Stimulated activated CD4-positive, alpha-beta T cell treated with anti-CD3 and anti-CD28 coated beads, Interleukin-15, amount 100 ng/mL, for 1 hour (primary cell): ENCODE measurements at places on chromosomes 2 and 18.

GRCh38 chr2:46829231-46829995, 86.2 kb downstream of the MCFD2 start:
- DNase-seq: no peak

DNA sequence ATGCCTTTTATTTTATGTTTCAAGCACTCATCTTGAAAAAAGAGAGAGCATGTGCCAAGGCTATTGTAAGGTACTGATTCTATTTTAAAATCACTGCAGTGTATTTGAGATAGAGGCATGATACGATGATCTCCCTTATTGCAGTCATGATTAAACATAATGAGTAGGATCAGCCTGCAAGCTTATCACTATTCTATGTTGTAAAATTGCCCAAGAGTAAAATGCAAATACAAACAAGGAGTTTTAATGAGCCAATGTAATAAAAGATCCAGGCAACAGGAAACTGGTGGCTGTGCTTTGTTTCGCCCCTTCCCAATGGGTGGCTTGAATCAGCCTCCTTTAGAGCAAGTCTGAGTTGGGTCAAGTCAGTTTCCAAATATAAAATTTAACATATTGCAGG, 116.4 kb upstream of the RBMS1 start:
- no peak for DNase-seq

DNA sequence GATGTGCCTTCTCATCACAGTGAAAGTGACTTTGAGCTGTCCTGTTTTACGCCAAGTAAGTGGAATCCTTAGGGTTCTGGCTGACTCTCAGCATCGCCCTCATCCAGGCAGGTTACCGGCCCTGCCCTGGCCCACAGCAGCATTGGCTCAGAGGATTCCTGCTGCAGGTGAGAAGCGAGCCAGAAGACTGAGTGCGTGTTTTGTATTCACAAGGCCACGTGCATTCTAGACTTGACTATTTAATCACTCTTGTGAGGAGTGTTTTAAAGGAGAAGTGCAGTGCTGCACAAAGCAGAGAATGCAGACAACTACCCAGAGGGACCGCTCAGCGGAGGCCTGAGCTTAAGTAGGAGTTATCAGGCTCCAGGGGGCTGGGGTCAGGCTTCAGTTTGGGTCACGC, 48.3 kb downstream of the LAMA3 start:
- no peak for DNase-seq

DNA sequence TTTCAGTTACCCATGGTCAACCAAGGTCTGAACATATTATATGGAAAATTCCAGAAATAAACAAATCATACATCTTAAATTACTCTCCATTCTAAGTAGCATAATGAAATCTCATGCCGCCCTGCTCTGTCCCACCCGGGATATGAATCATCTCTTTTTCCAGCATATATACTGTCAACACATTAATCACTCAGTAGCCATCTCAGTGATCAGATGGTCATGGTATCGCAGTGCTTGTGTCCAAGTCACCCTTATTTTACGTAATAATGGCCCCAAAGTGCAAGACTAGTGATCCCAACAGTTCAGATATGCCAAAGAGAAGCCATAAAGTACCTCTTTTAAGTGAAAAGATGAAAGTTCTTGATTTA, 43.8 kb downstream of the OSBPL6 start:
- DNase-seq: no peak

DNA sequence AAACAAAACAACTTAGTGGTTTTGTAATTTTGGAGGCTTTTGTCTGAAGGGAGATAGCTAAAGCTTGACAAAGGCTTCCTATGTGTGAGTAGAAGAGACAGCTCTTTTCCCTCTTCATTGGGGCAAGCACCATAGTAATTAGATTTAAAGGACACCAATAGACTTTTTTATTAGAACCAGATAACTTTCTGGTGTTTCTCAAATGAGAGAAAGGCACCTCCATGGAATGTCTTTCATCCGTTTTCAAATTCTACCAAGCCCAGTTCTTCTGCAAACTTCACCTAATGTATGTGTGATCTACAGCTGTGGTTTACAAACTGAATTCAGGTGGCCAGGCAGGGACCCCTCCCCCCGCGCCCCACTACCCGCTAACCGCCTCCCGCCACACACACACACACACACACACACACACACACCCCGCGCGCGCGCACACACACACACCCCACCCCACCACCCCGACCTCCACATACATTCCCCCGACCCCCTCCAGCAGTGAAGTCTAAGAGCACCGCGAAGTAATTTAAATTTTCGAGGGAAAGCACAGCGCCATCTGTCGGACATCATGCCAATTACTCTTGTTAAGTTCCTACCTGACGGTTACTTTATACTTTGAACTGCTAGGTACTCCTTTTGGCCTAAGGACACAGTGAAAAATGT, 31.6 kb upstream of the PPP1R1C start:
- DNase-seq: peak; percentile 13

GRCh38 chr2:190170673-190171072, 108.1 kb upstream of the MSTN start:
- DNase-seq: no peak

DNA sequence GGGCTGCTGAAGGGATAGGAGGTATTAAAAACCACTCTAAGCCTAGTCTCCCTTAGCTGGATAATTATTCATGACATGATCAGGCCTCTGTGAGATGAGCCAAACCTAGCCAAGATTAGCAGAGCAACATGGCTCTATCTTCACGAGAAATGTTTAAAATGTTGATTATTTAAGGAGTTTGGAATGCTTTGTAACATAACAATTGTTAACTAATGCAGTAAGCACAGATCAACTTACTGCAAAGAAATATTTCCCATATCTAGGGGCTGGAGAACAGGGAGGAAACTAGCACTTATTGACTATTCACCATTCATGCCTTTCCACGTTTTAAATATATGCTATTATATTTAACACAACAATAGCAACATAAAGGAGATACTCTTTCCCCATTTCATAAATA, 833.7 kb upstream of the CHAC2 start:
- no peak for DNase-seq

GRCh38 chr2:37560241-37560848, 111.1 kb downstream of the CDC42EP3 start:
- no peak for DNase-seq

DNA sequence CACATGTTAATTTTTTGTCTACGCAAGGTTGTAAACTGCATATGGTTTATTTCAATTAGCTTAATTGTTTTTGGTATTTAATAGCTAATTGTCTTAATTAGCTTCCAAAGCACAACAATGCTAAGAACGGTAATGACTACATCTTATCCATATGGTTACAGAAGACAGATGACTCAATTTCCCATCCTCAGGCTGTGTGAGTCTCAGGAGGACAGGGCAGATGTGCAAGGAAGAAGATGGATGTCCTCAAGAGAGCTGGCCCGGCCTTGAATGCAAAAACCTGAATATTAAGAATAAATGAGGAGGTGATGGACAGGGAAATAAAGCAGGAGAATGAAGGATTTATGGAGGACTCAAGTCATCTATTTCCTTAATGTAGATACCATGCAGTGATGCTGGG, 31.4 kb downstream of the SLC4A3 start:
- no peak for DNase-seq

- no peak for DNase-seq
Measured at GRCh38 chr2:104538077-104538476, 315.8 kb upstream of the POU3F3 start.
